ENCODE measurements at places on chromosomes 7 and 10.

DNA sequence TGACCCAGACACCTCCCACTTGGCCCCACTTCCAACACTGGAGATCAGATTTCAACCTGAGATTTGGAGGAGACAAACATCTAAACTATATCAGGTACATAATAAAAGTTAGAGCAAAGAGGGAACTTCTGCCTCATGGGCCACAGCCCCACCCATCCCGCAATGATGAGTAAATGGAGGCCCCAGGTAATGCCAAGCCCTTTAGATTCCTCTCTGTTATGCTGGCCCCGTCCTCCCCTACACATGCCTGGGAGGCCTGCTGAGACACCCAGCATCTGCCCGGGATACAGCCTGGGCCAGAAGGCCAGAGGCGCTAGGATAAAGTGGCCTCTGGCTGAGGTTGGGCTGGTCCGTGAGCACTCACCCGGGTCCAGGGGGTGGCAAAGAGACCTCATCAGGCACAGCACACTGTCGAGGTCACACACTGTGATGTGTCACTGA lies 185.5 kb upstream of the SH2B2 start:
- DNase-seq: no peak

GRCh38 chr10:27687326-27687725 lies 58.3 kb downstream of the MKX start:
- DNase-seq: no peak

GRCh38 chr10:21520949-21521348 lies 4.5 kb downstream of the SKIDA1 start:
- no peak for DNase-seq

GRCh38 chr10:69972981-69973397 lies 79.7 kb upstream of the MACROH2A2 start:
- no peak for DNase-seq
